ENCODE measurements at places on chromosomes 5 and 9.

- DNase-seq: peak; percentile 42
Measured at GRCh38 chr5:158812408-158812807, 287.3 kb downstream of the EBF1 start.

DNA sequence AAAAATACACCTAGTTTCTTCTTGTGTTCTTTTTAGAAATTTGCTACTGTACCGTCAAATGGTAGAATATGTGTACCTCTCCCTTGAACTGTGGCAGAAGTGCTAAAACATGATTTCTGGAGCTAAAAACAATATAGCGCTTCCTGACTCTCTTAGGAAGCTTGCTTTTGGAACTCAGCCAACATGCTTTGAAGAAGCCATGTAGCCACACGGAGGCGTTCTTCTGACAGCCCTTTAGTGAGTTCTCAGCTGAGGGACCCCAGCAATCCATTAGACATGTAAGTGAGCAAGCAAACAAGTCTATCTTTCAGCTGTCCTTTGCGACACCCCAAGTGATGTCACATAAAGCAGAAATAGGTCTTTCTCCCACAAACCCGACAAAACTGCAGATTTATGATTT is 917.0 kb downstream of the CDH9 start:
- no peak for DNase-seq

- no peak for DNase-seq
Measured at GRCh38 chr5:173804579-173804978, 83.6 kb upstream of the CPEB4 start.

GRCh38 chr5:68087866-68088265 is 127.7 kb upstream of the PIK3R1 start:
- no peak for DNase-seq

DNA sequence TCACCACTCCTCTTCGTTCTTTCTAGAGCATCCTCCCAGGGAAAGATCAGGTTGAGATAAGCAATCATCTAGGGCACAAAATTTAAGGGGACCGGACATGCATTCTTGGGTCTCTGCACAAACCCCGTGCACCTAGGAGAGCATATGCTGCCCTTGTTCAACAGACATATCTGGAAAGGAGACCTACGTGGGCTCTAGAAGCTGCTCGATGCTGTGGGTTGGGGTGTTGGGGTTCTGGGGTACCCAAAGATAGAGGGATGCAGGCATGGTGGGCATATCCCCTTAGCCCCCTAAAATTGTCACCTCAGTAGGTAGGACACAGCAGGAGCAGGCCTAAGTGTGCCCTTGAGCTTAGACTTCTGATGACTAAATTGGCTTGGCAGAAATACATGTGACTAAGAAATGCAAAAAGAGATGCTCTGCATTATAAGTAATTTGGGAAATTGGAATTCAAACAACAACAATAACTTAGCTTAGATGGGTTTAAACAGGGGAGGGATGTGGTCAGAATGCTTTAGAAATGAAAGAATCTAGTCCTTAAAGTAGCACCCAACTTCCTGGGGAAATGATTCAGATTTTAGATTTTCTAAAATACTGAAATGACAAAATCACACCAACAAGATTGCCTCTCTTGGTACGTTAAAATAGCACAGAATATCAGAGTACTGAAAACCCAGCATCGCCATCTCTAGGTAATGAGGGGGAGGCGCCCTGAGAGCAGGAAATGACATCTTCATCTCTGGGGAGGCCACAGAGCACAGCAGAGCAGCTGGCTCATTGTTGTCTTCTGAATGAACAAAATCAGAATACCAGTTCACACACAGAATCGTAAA is 172.3 kb downstream of the GNA14 start:
- DNase-seq: peak; percentile 40

DNA sequence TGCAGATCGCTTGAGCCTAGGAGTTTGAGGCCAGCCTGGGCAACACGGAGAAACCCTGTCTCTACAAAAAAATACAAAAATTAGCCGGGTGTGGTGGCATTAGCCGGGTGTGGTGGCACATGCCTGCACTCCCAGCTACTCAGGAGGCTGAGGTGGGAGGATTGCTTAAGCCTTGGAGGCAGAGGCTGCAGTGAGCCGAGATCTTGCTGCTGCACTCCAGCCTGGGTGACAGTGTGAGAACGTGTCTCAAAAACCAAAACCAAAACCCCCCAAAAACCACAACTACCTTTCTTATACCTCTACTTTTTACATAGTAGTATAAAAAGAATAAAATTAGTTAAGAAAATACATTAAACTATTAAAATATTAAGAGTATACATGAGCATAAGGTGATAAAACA is 121.2 kb downstream of the RAPGEF6 start:
- peak; percentile 20 for DNase-seq

DNA sequence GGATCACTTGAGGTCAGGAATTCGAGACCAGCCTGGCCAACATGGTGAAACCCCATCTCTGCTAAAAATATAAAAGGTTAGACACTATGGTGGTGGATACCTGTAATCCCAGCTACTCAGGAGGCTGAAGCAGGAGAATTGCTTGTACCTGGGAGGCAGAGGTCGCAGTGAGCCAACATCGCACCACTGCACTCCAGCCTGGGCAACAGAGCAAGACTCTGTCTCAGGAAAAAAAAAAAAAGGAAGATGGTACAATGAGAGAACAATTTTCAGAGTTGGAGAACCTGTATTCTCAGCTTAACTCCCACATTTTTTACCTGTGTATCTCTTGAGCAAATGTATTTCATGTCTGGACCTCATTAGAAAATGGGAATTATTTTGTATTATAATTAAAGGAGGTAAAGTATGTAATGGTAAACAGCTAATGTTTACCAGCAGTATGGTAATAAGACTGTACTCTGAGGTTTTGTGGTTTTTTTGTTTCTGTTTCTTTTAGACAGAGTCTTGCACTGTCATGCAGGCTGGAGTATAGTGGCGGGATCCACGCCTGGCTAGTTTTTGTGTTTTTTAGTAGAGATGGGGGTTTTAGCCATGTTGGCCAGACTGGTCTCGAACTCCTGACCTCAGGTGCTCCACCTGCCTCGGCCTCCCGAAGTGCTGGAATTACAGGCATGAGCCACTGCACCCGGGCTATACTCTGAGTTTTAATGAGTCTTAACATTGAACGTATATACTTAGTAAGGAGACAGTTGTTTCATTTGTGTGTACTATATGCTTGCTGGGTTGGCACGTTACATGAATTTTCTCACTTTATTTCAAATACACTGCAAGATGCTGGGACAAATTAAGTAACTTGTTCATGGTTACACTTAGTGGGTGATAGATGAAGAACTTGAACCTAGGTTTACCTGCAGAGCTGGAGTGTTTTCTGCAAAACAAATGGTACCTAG is 16.2 kb downstream of the UHRF2 start:
- DNase-seq: peak; percentile 52

DNA sequence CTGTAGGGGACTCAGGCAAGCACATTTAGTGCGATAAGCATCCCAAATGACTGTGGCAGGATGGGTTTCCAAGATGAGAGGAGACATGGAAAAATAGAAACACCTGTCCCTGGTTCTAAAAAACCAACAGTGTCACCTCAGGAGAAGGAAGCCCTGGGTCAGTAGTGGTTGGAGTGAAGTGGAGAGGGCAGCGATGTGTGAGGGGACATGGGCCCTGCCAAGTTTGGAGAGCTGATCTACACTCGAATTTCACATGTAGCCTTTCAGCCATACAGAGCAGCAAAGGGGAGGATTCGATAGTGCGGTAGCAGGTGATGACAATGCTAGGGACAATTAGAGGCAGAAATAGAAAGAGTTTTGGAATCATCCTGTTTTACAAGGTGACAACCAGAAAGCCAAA is 32.6 kb upstream of the LHX2 start:
- no peak for DNase-seq

- DNase-seq: no peak
Measured at GRCh38 chr9:121681404-121681803, 30.0 kb downstream of the DAB2IP start.
